ENCODE measurements at places on chromosomes 1 and 21.

- peak; percentile 29 for DNase-seq
Measured at GRCh38 chr1:154819628-154820590, 50.2 kb downstream of the KCNN3 start.

DNA sequence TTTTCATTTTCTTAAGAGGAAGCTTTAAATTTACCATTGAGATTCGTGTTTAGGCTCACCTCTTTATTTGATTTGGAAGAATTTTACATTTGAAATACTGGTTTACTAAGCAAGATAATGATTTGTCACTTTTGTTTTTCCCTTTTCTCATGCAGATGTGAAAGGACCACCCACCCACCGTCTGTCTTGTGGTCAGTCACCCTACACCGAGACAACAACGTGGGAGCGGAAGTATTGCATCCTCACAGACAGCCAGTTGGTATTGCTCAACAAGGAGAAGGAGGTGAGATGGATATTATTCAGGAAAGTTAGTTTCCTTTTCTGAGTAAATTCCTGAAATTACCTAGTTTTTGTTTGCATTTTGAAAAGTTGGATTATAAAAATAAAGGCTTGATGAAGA is 189.5 kb downstream of the RASAL2 start:
- peak; percentile 18 for DNase-seq

DNA sequence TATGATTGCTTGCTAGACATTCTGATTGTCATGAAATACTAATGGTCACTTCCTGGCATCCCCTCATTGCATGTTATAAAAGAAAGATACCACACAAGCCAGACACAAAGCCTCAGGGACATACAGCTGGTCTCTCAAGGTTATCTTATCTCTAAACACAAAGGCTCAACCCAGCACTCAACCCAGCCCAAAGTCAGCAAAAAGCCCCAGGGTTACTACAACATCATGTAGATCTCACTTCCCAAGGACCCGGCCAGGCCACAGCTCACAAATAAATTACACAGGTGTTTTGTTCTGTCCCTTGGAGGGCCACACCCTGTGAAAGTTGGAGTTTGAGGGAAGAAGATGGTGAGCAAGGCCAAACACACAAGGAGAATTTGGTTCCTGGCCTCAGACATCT is 109.7 kb upstream of the BARHL2 start:
- no peak for DNase-seq

- DNase-seq = no peak
Measured at GRCh38 chr1:53585129-53585528, 125.9 kb downstream of the DMRTB1 start.

- no peak for DNase-seq
Measured at GRCh38 chr1:218350801-218351266, 5.7 kb downstream of the TGFB2 start.

- no peak for DNase-seq
Measured at GRCh38 chr1:38699330-38700076, 160.1 kb downstream of the RRAGC start.

DNA sequence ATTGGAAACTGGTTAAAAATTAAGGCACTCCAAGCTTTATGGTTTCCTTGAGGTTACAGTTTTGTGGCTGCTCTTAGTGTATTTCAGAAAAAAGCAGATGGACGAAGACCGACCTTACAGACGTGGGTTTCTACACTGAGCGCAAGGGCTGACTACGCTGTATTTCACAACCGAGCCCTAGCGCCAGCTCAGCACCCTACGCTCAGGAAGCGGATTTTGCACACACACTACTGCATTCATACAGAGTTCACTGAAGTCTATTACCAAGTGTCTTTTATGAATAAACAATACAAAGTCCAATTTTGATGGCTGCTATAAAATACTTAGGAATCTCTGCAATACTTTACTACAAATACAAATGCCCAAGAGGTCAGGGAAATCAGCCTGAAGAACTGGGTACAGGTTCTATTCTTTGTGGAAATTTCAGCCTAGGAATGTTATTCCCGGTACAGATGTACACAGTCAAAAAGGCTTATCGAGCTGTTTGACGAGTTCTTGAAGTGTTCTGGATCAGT is 23.8 kb downstream of the PTTG1IP start:
- DNase-seq = no peak
